ENCODE measurements at places on chromosomes 2 and 18. TPM values are rescaled to one million over a fixed set of nuclear protein-coding genes. Genes with fewer than 3 reads are reported as not detected.

The ATAD2B gene
- 3.9 TPM for total RNA-seq

The CXCR2 gene
- total RNA-seq: not detected

The SLC23A3 gene
- 0.11 TPM for total RNA-seq

The KIAA2012 gene
- not detected for total RNA-seq

The FAP gene
- 20.7 TPM for total RNA-seq

The NLRC4 gene
- total RNA-seq: not detected

The SERPINB8 gene
- 25.1 TPM for total RNA-seq

The ZNF521 gene
- not detected for total RNA-seq

The HOXD8 gene
- total RNA-seq: not detected

The PAX8 gene
- total RNA-seq: 3.7 TPM

The RUFY4 gene
- total RNA-seq: not detected

The ADD2 gene
- total RNA-seq: 0.04 TPM

The AQP12A gene
- total RNA-seq: not detected

The SRD5A2 gene
- total RNA-seq: not detected

The CFAP53 gene
- total RNA-seq: 0.86 TPM

The AMMECR1L gene
- 11.9 TPM for total RNA-seq

The RAMP1 gene
- 8.2 TPM for total RNA-seq

The TIMM21 gene
- total RNA-seq: 36.7 TPM

The RSAD2 gene
- total RNA-seq: not detected

The DQX1 gene
- total RNA-seq: 4.2 TPM

The PLEK gene
- total RNA-seq: not detected

The KCNG2 gene
- not detected for total RNA-seq

The ERFE gene
- total RNA-seq: 1.1 TPM

The PAIP2B gene
- 1.5 TPM for total RNA-seq

All from hair follicular keratinocyte (primary cell).